Stimulated activated CD4-positive, alpha-beta T cell treated with anti-CD3 and anti-CD28 coated beads, Interleukin-1b, Interleukin-23, amount 100 ng/mL, for 24 hours (primary cell): ENCODE measurements at places on chromosomes 1 and 21.

GRCh38 chr1:86472152-86472551 lies 3.4 kb downstream of the CLCA1 start:
- no peak for DNase-seq

- no peak for DNase-seq
These were observed 22.4 kb upstream of the HMGB4 start for GRCh38 chr1:33841494-33841893.

- no peak for DNase-seq
These were observed 477.6 kb upstream of the DEPDC1 start for GRCh38 chr1:68974447-68974846.

- DNase-seq: no peak
These were observed 542.2 kb downstream of the DPYD start for GRCh38 chr1:97378596-97378995.

- no peak for DNase-seq
These were observed 44.4 kb downstream of the RWDD3 start for GRCh38 chr1:95278173-95279006.

DNA sequence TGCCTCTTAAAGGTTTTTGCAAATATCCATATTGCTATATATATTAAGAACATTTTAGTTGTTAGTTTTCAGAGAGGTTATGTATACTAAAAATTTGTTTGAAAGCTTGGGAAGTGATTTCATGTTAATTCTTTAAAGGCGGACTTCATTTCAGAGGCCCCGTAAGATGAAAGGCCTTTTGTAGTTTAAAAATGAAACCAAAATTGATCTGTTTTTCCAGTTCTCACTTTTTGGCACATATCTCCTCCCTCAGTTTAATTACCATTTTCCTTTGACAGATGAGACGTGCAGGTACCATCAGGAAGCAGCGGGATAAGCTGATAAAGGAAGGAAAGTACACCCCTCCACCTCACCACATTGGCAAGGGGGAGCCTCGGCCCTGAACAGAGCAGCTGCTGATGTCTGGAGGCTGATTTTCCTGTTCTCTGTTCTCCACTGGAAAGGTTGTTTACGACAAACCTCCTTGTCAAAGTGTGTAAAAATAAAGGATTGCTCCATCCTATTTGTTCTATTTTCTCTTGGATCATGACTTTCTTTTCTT lies 8.0 kb downstream of the NDUFS5 start:
- DNase-seq: no peak

DNA sequence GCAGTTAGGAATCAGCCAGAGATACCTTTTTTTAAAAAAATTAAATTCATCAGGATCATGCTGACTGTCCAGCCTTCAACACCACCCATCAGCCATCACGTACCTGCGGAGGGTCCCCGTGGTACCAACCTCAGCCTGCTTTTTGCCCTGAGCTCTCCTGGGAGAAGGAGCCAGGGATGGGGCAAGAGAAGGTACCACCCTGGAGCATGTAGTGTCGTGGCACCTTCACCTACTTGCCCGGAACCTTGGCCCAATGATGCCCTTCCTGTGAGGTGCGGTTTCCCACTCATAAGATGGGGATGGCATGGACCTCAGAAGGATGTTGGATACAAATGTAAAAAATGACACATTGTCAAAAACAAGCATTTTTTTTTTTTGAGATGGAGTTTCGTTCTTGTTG lies 88.4 kb upstream of the C1orf174 start:
- DNase-seq: no peak

DNA sequence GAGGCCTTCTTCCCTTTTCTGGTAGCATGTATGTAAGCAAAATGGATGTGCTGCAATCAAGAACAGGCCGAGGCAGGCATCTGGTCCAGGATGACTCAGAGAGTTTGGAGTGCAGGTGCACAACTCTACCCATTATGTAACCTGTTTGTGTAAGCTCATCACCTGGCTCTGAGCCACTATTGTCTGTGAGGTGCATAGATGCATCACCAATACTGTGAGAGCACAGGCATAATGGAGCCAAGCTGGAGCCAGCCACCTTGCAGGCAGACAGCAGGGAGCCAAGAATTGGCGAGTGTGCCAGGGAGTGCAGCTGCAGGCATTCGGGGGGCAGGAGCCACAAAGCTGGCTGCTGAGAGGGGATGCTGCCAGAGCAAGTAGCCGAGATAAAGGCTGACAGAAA lies 549.9 kb upstream of the RGS18 start:
- no peak for DNase-seq

GRCh38 chr21:44702973-44703730 lies 6.2 kb downstream of the KRTAP10-12 start:
- DNase-seq: no peak

- no peak for DNase-seq
These were observed 16.7 kb downstream of the SOAT1 start for GRCh38 chr1:179310291-179310690.

DNA sequence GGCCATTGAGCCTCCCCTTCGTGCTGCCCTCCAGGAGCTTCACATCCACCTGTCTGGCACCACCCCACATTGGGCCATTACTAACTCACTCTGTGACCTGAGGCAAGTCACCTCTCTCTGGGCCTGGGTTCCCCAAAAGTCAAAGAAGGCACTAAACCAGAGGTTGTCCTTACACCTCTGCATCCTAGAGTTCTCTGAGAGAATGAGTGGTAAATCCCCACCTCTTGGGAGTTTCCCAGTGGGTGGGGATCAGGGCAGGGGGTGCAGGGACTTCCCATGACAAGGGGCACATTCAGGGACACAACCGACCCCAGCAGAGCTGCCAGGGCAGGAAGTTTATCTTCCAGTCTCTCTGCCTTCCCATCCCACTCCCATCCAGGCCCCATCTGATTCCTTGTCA lies 99.7 kb downstream of the EPHB2 start:
- DNase-seq: no peak

- DNase-seq: no peak
These were observed 120.0 kb upstream of the ZC3H11B start for GRCh38 chr1:219732814-219733491.

GRCh38 chr21:45638707-45639106 lies 4.8 kb upstream of the PCBP3 start:
- no peak for DNase-seq

DNA sequence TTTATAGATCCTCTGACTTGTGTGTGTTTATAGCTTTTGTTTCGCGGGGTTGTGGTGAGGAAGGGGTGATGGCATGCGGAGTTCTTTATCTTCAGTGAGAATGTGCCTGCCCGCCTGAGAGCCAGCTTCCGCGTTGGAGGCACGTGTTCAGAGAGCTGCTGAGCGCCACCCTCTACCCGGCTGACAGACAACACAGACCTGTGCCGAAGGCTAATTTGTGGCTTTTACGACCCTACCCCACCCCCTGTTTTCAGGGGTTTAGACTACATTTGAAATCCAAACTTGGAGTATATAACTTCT lies 14.4 kb upstream of the CD101 start:
- DNase-seq: peak; percentile 21

GRCh38 chr1:33078030-33078591 lies 2.8 kb upstream of the AZIN2 start:
- no peak for DNase-seq

- peak; percentile 32 for DNase-seq
These were observed 7.3 kb upstream of the UMODL1 start for GRCh38 chr21:42063571-42064521.

- no peak for DNase-seq
These were observed 43.9 kb downstream of the GRHL3 start for GRCh38 chr1:24362982-24363614.

DNA sequence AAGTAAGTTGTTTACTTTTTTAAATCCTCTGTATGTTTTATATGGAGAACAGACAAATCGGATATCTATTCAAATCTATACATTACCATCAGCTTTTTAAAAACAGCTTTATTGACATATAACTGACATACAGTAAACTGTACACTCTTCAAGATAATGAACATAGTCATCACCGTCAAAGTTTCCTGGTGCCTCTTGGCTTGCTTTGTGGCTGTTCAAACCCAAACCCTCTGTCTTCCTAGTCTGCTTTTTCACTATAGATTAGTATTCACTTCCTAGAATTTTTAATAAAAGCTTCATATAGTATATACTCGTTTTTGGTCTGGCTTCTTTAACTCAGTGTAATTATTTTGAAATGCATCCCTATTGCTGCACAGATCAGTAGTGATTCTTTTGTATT lies 56.4 kb upstream of the TPTE start:
- DNase-seq: no peak

GRCh38 chr1:228899421-228899956 lies 164.2 kb downstream of the RHOU start:
- no peak for DNase-seq
